ENCODE measurements at places on chromosomes 13 and 19.
A peak's percentile ranks its signal among the peaks of the same experiment; 100 is the strongest.

DNA sequence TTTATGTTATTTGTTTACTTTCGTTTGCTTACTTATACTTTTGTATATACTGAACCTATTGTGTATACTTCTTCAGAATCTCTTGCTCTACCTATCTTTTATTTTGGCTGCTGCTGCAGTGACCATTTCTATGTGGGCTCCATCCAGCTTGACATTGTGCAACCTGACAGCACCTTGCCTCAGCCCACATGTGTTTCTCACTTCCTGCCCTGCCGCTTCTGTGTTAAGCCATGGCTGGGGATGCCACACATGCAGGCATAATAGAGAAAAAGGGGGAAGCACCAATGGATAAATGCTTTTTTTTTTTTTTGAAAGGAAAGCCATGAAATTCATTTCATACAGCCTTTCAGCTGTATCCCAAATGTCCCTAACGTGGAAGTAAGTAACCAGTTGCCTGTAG is 147.6 kb downstream of the RBM26 start:
- DNase-seq: no peak

- DNase-seq: no peak
These were observed 8.9 kb downstream of the ZC3H4 start for GRCh38 chr19:47104680-47105079.

DNA sequence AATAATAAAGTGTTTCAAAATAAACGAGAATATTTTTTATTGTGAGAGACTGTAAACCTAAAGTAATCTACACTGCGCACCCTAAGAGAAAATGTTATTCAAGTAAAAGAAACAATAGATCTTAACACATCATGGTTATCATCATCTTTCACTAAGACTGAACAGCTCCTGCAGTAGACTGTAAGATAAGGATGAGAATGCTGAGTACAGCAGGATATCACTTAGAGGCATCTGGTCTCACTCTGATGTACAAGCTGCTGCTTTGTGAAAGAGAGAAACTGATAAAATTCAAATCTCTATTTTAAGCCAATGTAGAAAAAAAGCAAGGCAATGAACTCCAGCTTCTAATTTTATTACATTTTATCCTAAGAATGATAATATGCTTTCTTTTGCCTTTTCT is 261.7 kb upstream of the HTR2A start:
- DNase-seq: no peak

- no peak for DNase-seq
These were observed at the start of gene PMIS2 for GRCh38 chr19:35585848-35586247. TSS of gene PMIS2 (plus strand) at chr19:35586173. CDS start at chr19:35586260, 87 bp downstream.

GRCh38 chr13:33004511-33004910 is 11.7 kb upstream of the KL start:
- DNase-seq: no peak

DNA sequence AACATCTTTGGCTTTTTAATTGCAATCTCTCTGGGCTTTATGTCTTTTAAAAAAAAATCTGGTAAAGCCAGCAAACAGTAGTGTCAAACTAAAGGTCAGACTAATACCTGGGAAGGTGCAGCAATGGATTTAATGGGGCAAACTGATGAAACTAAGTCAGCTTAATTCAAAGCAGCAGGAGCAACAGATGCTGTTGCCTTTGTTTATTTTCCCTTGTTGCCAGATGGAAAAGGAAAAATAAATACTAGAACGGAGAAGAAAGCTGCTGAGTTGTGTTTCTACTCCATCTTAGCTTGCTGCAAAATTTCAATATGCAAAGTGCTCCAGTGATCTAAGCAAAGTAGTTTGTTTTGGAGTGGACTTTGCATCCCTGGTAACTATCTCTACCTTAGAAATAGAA is 1097.8 kb downstream of the PCDH17 start:
- no peak for DNase-seq

DNA sequence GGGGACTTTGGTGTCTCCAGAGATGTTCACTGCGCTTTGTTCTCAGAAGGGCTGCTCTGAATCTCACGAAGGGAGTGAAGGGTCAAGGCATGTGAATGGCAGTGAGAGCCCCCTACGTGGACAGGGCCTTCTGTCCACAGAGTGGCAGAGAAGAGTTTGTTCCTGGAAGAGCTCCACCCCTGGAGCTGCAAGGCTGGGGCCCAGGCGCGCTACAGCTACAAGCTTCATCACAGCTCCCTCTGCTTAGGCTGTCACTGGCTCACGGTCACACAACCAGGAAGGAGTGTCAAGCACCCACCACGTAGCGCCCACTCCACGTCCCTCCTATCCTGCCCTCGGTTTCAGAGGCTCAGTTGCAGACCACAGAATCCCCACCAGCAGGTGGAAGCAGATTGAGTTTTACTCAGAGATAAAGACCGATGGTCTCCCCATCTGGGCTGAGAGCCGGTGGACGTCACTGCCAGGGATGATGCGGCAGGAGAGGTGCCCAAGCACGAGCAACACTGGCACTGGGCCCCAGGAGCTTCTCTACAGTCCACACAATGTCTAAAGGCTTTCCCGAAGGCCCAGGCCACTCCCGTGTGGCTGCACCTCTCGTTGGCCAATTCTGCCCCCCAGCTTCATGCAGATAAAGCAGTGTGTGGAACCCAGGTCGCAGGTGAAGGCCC is 23.0 kb upstream of the TFDP1 start:
- no peak for DNase-seq

GRCh38 chr13:49238621-49239020 is 9.1 kb upstream of the CDADC1 start:
- no peak for DNase-seq

GRCh38 chr19:55228403-55229031 is at the start of gene TMEM86B:
TSS of gene TMEM86B (minus strand) at chr19:55228763. CDS start at chr19:55228741, 22 bp downstream.
- DNase-seq: no peak

- no peak for DNase-seq
These were observed 560.0 kb upstream of the KLHL1 start for GRCh38 chr13:70668293-70668692.

GRCh38 chr13:96474181-96474557 is 384.3 kb downstream of the HS6ST3 start:
- DNase-seq: no peak

GRCh38 chr13:33244210-33244906 is 41.2 kb downstream of the STARD13 start:
- DNase-seq: no peak

GRCh38 chr19:27885359-27885758 is 1327.6 kb downstream of the UQCRFS1 start:
- no peak for DNase-seq

GRCh38 chr13:79909644-79910043 is 428.7 kb downstream of the NDFIP2 start:
- DNase-seq: no peak

DNA sequence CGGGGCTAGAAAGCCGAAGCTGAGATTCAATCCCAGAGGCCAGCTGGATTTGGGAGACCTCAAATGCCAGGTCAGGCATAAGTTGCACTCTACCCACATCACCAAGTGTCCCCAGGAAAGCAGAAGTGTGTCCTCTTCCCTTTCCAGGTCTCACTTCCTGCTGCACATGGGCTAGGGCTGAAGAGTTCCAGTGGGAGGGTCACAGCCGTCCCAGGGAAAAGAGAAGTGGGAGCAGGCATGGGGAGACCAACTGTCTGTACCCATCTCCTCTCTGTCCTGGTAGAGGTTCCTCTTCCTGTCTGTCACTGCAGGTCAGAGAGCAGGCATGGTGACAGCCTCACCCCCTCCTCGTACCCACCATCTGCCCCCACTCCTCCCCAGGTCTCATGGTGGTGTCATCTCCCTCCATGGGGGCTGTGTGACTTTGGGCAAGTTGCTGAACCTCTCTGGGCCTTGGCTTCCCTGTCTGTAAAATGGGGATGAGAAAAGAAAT is 14.8 kb downstream of the AXL start:
- DNase-seq: no peak

GRCh38 chr19:31883296-31883990 is 462.0 kb upstream of the ZNF507 start:
- DNase-seq: no peak

DNA sequence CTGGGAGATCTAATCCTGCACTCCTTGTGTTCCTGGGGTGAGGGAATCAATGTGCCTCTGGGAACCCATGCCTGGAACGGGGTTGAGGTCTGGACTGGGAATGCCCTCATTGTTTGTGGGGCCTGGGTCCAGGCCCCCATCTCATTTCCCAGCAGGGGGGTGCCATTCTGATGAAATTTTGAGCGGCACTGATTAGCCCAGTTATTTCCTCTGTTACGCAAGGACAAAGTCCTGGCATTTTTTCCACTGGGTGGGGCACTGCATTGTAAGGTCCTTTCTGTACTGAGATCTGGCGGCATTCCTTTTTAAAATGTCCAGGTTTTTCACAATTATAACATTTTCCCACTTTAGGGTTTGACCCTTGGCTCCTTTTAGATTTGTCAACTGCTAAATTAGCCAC is 14.8 kb downstream of the FPR3 start:
- no peak for DNase-seq

DNA sequence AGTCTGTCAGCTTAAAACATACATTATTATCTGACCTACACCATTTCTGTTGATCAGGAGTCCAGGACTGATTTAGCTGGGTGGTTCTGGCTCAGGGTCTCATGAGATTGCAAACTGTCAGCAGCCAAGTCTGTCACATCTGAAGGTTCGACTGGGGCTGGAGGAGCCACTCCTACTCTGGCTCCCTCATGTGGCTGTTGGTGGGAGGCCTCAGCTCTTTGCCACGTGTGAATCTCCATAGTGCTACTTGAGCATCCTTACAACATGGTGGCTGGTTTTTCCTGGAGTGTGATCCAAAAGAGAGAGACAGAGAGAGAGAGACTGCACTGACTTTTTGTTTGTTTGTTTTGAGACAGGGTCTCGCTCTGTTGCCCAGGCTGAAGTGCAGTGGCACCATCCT is 63.6 kb upstream of the NFIC start:
- DNase-seq: no peak

GRCh38 chr13:95298971-95299621 is 2.2 kb downstream of the ABCC4 start:
- no peak for DNase-seq

DNA sequence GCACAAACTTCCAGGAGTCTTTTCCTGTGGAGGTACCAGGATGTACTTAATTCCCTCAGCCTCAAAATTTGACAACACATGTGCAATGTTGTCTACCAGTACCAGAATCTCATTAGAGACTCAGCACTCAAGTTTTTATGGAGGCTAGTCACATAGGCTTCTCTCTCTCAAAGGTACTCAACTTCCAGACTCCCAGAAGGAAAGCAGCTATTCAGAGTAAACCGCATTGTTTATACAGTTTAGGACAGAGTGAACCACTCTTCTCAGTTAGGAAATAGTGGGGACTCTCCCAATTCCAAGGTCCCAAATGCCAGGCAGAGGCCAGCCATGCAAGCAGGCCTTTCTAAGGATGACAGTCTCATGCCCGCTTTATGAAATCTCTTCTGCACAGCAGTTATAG is 8.5 kb upstream of the C1QTNF9B start:
- DNase-seq: no peak

DNA sequence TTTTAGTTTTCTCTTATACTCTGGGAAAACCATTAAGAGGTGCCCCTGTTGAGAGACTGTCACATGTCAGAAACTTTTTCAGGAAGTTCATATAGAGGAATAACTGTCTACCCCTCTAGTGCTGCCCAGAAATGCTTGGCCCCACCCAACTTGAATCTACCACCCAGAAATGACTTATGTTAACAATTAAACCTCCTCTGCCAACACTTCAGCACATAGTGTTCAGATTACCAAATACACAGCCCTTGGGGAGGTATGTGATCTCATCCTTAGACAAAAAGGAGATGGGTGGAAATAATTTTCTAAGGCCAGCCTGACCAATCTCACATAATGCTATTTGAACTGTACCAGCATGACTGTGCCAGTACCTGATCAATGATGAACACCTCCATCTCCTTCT is 35.6 kb downstream of the CCDC169 start:
- no peak for DNase-seq

DNA sequence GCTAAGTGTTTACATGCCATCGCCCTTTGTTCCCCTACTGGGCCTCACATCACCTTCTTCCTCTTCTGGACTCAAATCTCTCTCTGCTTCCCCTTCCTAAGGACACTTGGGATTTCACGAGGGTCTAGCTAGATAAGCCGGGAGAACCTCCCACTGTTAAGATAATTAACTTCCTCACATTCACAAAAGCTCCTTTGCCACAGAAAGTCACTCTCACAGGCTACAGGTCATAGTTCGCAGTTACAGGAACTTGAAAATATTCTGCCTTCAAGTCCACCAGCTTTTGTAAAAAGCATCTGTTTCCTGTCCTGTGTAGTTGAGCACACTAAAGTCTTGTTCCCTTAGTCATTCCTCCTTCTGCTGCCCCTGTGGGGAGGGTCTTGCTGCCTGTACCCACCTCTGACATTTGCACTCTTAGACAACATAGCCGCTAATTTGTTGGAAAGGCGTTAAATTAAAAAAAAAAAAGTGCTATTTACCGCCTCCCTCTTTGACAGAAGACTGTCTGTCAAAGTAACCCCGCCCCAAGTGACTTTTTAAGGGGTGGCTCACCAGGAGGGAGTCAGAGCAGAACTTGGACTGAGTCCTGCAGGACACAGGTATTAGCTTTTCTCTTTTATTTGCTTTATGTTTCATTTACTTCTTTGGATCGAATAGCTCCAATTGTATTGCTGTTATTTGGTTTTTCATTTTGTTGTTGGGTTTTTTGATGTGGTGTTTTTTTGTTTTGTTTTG is 26.8 kb upstream of the CEACAM21 start:
- DNase-seq: peak; percentile 65

- DNase-seq: no peak
These were observed 14.2 kb upstream of the TLE6 start for GRCh38 chr19:2963122-2963521.

- no peak for DNase-seq
These were observed 534 bp upstream of the HPN start for GRCh38 chr19:35040826-35041547.

- no peak for DNase-seq
These were observed 92.6 kb downstream of the MIPEP start for GRCh38 chr13:23796551-23796950.

DNA sequence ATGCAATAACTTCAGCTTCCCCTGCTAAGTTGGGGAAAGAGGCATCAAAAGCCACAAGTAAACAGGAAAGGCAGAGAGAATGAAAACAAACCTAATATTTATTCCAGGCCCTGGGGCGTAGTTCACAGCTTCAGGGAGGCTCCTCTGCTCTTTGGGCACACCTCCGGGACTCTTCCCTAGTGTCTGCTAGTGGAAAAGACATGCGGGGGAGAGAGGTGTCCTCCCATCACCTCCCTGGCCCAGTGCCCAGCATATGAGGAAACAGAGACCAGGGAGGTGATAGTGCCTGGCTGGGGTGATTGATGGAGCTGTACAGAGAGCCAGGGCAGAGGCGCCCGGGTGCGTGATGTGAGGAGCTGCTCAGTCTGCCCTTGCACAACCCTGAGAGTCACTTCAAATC is 71.0 kb downstream of the RASL11A start:
- DNase-seq: no peak

- no peak for DNase-seq
These were observed 6.6 kb downstream of the PEPD start for GRCh38 chr19:33514885-33515551.

DNA sequence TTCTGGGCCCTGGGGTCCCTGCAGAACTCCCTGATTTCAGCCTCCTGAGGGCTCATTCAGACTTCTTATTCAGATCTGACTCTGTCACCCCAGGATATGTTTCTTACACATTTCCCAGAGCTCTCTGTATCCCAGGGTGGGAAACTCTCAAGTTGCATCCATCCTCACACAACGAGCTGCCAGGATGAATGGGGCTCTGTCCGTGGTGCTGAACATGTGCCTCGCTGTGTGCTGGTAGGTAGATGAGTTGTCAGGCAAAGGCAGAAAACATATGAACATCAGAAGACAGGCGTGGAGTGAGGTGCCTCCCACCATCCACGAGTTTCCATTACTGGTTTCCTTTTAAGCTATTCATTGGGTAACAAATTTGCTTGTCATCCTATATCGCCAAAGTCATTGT is 11.4 kb upstream of the IGFL1 start:
- DNase-seq: no peak
